ENCODE measurements at places on chromosomes 1 and 21.

DNA sequence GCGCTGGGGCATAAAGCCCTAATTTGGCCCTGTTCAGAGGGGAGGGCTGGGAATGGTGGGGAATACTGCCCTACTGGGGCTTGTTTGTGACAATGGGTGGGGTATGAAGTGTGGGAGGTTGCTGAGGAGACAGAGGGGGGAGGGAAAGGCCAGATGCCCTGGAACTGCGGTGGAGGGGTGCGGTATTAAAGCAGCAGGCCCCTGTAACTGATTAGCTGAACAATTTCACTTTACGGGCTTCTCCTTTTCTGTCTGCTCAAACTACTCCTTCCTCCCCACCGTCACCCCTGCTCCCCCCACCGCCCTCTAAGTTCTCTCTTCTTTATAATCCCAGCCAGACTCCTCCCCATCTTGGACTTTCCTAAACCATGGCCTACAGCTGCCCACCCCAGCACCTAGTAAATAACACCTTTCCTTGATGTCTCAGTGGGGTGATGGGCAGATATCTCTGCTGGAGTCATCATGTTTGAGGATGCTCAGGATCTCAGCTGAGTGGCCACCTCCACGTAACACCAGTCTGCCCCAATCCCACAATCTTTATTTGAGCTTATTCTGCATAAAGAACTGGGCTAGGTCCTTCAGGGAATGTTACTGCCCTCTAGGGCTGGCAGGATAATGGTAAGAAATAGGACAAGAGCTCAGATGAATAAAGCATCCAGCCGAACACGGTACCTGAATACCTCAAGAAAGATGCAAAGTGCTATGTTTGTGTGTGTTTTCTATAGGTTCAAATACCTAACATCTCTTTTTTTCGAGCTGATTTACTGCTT, 33.5 kb downstream of the XCL1 start:
- DNase-seq: no peak

- DNase-seq: no peak
These were observed 15.9 kb downstream of the KIAA1614 start for GRCh38 chr1:180928331-180929230.

DNA sequence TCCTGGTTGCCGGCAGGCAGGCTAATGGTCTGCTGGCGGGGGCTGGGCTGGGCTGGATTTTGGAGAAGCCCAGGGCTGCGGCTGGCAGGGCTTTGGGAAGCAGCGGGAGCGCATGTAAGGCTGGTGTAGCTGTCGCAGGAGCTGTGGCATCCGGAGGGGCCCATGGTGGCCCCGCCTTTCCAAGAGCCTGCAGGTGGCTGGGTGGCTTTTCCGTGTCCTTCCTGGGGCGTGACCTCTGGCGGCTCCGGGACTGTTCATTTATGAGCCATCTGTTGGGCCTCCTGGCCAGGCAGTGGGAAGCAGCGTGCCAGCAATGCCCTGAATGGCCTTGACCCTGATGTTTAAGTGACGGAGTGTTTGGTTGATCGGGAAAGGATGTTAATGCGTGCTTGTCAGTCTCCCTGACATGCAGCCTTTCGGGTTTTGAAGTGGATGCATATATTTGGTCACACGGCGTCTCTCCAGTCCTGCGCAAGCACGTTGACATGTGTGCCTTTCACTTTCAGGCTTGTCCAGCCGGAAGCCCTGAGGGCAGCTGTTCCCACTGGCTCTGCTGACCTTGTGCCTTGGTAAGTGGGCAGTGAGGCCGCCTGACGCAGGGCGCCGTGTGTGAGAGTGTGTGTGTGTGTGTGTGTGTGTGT, 38.5 kb downstream of the AGPAT3 start:
- DNase-seq: no peak

- no peak for DNase-seq
These were observed 1441.0 kb downstream of the BRINP3 start for GRCh38 chr1:189036628-189037027.

GRCh38 chr1:161943737-161944136, 79.9 kb downstream of the OLFML2B start:
- no peak for DNase-seq

DNA sequence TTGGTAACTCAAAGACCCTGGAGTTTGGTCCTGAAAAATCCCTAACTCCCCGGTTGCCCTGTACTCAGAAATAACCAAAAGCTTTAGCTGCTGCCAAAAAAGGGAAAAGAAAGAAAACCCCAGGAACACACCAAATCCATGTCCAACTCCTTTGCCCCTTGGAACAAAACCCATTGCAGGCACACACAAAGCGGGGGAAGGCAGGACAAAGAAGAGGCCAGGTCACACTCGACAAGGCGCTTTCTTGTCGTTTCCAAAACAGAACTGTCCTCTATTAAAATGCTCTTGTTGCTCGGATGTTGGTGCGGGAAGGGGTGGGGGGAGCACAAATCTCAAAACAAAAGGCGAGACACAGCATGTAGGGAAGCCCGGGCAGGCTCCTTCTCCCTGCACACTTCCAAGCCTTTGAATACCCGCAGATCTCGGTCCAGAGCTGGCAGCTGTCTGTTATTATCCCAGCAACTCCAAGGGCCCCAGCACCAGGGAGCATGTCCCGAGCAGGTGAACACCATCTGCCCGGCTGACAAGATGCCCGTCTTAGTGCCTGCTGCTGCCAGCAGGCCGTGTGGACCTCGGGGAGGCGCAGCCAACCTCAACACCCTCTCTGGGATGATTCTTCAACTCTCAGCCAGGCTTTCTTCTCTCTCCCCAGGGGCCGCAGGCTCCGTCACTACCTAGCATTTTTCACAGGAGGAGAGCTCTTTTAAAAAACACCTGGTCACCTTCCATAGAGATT, 96.4 kb downstream of the SSBP3 start:
- DNase-seq: no peak

DNA sequence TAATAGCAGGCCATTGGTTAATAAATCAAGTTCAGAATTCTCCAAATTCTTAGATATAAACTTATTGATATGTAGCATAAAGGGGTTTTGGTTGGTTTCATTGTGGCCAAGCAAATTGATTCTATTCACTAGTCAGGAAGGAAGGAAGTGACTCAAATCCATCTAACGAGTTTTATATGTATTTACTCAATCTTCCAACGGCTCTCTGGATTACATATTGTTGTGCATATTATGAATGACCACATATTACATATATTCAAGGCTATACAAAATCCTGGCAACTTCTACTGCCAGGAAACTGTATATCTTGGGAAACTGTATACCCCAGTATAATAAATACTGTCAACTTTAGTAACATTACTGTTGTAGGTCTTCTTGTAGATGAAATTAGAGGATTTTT, 20.1 kb upstream of the PDE4B start:
- no peak for DNase-seq

DNA sequence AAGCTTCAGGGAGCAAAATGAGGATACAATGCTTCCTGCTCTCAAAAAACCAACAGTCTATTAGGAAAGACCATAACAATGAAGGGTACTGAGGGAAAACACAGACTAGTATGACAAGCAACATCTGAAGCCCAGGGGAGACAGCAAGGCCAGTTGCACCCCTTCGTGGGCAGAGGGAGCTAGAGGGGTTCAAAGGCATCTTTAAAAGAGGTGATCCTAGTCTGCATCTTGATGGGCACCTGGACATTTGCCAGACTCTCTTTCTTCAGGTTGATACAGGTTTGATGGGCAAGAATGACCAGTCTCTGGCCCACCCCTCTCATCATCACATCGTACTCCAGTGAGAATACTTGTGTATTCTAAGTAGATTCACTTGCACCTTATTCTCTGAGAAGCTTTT, 177.7 kb downstream of the VAV3 start:
- no peak for DNase-seq

- DNase-seq: peak; percentile 23
These were observed 16.3 kb downstream of the PDZK1 start for GRCh38 chr1:145690587-145691558.

GRCh38 chr1:5637171-5637570, 355.1 kb downstream of the NPHP4 start:
- no peak for DNase-seq

GRCh38 chr1:10398734-10399443, at the start of gene PGD:
PGD (plus strand) TSS chr1:10399064; CDS start chr1:10399118, 54 bp downstream.
- peak; percentile 89 for DNase-seq

- no peak for DNase-seq
These were observed 26.7 kb downstream of the HLX start for GRCh38 chr1:220905650-220906560.

DNA sequence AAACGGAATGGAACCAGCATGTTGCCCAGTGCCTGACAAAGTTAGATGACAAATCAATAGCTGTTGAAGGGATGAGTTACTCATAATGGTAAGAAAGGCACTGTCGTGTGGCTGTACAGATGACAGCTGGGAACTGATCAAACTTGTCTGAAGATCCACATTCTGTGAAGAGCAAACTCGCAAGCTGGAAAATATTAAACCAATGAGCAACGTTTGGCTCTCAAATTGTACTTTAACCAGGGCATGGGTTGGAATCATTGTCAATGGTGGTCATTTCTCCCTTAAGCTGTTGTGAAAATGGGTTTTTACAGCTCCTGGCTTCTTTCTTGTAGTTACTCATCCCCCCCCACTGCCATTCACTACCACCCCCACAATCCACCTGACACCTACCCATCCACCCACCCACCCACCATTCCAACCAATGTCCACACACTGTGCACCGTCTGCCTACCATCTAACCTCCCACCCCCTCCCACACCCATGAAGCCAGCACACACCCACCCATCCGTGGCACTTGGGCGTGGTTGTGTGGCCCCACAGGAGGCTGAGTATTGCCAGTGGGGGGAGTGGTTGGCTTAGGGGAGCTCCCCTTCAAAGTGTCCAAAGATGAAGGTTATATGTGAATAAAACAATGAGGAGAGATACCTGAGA, 46.7 kb downstream of the CLDN14 start:
- no peak for DNase-seq

DNA sequence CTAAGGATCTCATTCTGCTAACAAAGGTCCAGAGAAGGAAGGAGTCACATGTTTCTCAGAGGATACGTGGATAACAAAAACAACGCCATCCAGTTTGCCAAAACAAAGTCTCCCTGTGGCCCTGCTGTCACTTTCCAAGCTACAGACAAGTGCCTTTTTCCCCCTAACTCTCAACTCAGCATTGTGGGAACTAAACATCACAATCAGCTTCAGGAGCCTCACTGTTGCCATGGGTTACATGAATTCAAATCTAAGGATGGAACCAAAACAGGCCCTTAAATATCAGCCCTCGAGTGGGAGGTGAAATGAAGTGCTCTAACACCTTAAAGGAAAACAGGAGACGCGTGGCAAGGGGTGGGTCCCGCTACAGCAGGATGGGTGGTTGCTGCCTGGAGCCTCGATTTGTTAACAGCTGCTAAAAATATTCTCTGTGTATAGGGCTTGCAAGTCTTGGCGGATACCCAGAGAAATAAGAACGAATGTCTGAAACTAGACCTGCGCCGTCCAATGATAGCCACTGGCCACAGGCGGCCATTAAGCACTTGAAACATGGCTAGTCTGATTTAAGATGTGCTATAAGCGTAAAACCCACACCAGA, 66.4 kb upstream of the SOD1 start:
- no peak for DNase-seq

GRCh38 chr1:1179983-1180861, 6.5 kb downstream of the TTLL10 start:
- DNase-seq: no peak

- DNase-seq: no peak
These were observed 84.1 kb upstream of the RRP15 start for GRCh38 chr1:218200979-218201378.

DNA sequence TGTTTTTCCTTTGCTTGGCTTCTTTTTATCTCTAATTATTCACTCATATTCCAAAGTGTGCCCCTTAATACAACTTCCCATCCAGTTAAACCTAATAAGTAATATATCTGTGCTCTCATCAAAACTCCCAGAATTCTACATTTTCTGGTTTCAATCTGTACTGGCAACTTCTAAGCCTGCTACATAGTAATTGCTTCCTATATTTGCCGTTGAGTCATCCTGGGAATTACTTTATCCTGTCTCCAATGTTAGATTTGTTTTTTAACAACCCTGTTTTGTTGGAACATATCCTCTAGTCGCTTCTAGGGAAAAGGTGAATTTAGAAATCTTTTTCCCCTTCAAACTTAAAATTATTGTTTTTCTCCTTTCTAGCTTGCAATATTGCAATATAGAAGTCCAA, 620.5 kb upstream of the PKN2 start:
- DNase-seq: no peak

DNA sequence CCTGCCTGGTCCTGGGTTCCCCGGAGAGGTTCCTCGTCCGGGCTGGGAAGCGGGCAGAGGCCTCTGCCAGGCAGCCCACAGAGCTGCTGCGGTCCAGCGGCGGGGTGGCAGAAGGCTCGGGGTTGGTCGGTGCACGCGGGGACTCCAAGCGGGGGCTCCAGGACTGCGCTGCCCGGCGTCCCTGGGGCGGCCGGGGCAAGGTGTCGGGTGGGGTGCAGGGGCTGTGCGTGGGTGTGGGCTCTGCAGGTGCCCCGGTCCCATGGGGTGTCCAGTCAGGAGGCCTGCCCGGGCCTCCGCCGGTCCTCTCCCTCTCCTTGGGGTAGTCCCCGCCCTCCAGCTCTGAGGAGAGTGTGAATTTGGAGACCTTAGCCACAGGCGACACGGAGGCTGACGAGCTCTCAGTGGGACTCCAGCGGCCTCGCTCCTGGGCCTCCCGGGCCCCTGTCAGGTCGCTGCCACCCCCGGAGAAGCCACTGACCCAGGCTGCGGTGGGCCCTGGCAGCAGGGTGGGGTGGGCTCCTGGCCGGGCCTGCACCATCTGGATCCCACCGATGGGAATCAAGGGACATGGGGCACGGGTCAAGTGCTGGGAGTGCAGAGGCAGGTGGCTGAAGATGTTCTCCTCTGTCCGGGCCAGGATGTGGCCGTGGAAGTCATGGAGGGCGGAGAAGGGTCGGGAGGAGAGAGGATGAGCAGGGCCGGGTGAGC, 26.2 kb upstream of the EDN2 start:
- DNase-seq: no peak

GRCh38 chr1:96334236-96334557, 387.4 kb upstream of the PTBP2 start:
- DNase-seq: no peak

DNA sequence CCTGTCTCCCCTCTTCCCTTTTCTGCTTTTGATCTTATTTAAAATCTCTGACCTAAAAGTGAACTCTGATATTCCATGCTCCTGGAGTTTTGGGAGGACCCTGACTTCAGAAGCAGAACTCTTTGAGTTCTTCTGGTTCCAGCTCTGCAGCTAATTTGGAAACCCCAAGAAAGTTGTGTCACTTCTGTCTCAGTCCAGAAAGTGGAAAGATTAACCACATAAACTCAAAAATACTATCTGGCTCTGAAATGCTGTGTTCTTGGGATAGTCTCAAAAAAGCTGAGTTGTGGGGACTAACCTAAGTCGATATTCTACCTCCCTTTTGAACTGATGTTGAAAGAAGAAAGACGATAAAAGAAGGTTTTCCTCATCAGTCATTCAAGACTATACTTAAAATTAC, 59.8 kb downstream of the ITPKB start:
- no peak for DNase-seq

DNA sequence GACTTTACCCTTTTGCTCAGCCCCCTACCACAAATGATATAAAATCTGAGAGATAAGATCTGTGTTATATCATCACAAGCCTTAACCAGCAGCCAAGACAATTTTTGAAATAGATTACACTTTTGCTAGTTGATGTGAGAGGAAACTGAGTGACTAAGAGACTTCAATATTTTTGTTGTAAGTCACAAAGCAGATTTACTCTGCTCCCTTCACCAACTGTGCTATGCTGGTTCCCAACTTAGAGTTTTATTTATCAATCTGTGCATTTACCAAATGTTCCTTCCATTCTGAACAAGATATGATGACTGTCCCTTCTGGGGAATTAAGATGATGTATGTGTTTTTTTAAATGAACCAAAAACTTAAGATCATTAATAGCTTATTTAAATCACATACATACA, 12.1 kb upstream of the GRIK1 start:
- DNase-seq: no peak
